CD4-positive, alpha-beta T cell treated with Interleukin-2 at 100 ng/mL for 4 hours (primary cell): ENCODE measurements at places on chromosomes 2 and 18.

GRCh38 chr2:181859123-181859522 is 32.4 kb upstream of the ITPRID2 start:
- DNase-seq: no peak

- no peak for DNase-seq
Observed at GRCh38 chr2:201654616-201655384, 11.5 kb upstream of the TMEM237 start.

GRCh38 chr2:203623661-203624060 is 82.8 kb upstream of the CD28 start:
- no peak for DNase-seq

DNA sequence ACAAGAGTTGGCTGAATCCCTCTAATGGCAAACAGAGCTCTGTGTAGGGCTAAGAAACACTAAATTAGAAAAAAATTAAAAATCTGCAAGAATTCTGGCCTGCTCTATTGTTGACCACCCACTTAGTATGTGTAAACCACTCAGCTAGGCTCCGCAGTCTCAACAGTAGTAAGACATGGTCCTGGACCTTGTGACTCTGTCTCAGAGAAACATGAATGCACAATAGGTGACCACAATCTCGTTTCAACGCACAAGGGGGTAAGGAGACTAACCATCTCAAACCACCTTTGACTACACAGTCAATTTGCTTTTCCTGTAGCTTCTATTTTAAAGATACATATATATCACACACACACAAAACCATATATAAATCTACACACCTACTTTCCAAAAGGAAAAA is 16.5 kb downstream of the SEPTIN10 start:
- no peak for DNase-seq

DNA sequence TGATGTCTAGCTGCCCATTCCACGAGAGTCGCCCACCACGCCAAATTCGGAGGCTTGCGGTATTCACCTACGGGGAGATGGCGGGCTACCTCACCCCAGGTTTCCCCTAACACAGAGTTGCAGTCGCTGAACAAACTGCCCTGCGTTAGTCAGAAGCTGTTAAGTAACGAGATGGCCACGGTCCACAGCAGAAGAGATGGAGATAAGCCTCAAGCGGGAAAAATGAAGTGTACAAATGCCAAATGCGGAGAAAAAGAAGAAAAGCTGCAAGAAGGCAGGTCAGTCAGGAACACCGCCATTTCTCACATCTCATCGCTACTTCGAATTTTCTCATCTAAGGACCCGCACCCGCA is 425 bp downstream of the ASB3 start:
- DNase-seq: peak; percentile 6

GRCh38 chr2:217263756-217264155 is 403.9 kb upstream of the TNP1 start:
- DNase-seq: no peak

DNA sequence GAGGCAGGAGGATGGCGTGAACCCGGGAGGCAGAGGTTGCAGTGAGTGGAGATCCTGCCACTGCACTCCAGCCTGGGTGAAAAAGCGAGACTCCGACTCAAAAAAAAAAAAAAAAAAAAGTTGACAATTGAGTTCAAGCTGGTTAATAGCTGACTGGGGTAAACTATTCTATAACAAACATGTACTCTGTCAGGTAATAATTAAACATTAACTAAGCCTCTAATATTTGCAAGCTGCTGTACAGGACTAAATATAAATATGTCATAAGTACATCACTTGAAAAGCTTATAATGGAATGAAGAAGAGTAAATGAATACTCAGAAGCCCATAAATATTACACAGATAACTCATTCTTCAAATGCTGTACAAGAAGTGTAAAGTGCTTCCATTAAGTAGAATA is 190.4 kb upstream of the CRIM1 start:
- DNase-seq: no peak

DNA sequence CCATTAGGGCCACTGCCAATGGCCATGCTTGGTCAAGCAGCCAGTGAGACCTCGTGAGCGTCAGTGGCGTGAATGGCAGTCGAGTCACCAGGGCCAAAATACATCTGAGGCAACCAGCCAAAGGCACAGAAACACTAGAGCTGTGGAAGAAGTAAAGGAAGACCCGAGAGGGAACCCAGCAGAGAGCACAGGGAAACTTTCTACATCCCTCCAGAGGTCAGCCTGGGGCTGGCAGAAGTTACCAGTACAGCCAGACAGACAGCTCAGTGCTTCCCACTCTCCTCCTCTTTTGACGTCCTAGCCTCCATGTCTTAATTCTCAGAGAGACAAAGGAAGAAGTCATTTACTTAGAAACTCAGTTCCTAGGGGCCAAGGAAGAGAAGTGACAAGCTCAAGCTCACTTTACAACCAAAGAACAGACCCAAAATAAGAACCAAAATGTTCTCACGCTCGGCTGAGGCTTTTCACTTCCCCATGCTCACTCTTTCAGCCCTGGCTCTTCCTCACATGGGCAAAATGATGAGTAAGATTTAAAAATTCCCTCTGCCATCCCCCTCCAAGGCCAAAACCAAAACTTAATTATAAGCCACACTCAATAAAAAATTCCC is 8.7 kb downstream of the CYRIA start:
- DNase-seq: no peak

DNA sequence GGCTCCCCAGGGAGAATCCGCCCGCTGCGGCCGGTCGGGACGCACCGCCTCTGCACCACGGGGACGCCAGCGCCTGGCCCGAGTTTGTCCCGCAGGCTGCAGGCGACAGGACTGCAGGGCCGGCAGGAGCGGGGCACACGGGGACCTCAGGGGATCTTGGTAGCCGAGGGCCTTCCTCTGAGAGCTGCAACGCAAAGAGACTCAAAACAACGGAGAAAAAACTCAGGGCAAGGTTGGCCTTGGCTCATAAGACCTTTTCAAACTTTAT is 79.7 kb downstream of the ARHGEF4 start:
- no peak for DNase-seq

DNA sequence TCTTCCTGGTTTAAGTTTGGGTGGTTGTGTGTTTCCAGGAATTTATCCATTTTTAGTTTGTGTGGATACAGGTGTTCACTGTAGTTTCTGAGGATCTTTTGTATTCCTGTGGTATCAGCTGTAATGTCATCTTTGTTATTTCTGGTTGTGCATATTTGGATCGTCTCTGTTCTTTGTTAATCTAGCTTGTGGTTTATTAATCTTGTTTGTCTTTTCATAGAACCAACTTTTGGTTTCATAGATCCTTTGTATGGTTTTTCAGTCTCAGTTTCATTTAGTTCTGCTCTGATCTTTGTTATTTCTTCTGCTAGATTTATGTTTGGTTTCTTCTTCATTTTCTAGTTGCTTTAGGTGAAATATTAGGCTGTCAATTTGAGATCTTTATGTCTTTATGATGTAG is 202.4 kb upstream of the ZSWIM2 start:
- no peak for DNase-seq

DNA sequence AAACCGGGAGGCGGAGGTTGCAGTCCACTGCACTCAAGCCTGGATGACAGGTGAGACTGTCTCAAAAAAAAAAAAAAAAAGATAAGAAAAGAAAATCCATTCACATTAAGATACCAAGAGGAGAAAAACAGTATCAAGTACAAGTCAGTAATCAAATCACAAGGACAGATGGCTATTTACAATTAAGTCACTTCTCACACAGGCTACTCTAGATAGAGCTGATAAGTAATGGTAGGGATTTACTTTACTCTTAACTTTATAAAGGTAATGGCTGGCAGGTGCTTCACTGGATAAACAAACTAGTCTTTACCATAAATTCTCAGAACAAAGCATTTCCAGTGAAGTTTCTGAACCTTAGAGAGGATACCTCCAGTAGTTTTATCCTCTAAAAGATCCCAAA is 11.5 kb downstream of the SF3B1 start:
- DNase-seq: no peak

DNA sequence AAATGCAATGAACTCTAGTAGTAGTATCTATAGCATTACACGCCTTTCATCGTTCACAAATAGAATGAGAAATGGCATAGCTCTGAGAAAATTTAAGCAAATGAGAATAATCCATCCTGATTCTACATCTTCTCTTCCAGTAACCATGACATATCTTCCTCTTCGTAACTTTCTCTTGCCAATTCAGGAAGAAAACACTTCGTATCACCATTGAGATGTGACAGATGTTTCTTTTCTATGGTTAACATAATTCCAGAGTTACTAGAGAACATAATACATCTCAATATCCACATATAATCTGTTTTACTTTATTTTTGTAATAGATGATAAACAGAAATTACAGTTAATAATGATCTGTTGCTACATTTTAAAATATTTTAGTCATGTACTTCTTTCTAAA is 1527.4 kb downstream of the LRP1B start:
- DNase-seq: no peak

DNA sequence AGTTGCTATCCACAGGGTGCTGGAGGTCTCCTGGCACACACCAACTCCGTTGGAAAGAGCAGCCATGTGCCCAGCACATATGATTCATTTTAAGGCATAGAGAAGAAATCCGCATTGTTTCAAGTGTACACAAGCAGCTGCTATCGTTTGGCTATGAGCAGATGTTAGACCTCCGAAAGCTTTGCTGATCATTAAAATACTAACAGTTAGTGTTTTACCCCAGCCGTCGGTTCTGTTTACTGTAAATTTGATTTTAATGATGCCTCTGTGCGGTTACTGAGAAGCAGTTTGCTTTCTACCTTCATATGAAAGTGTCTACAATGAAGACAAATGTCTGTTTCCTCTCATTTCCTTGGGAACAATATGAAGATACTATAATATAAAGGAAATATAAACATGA is 154.9 kb downstream of the PTGR3 start:
- DNase-seq: no peak

GRCh38 chr2:145356056-145356455 is 836.1 kb upstream of the ZEB2 start:
- DNase-seq: no peak

GRCh38 chr2:181988154-181988924 is 2.7 kb downstream of the PPP1R1C start:
- no peak for DNase-seq

DNA sequence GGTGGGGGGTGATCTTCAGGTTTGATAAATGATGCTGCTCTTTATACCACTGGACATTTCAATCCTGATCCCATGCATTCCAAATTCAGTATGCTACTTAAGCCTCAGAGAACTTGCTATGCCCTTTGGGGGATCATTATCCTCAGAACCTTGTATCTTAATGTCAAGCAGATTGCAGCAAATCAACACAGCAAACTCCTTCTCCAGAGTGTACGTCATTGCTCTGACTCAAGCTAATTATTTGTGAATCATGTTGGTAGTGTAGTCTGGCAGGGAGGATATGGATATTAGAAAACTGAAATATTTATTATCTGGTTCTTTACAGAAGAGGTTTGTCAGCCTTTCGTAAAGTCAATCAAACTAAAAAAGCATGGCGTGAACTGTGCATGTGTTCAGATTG is 562.5 kb upstream of the FAM98A start:
- DNase-seq: no peak

- no peak for DNase-seq
Observed at GRCh38 chr2:31275976-31276375, 42.0 kb downstream of the EHD3 start.

DNA sequence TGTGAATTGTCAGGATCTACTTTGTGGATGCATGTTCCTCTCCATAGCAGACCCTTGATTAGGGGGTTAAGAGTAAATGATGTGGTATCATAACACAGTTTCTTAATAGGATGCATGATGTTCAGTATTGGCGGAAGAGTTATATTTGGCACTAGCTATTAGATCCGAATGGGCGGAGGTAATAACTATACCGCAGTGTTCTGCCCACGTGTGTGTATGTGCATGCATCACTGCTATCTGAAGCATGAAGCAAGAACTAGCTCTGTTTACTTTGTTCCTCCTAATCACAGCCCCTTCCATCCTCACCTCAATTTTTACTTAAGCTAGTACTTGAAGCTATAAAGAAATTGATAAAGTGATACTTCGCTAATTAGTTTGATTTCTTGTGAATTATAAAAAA is 159.6 kb upstream of the NOSTRIN start:
- DNase-seq: no peak

- DNase-seq: no peak
Observed at GRCh38 chr18:50125456-50125855, 69.5 kb downstream of the MYO5B start.

DNA sequence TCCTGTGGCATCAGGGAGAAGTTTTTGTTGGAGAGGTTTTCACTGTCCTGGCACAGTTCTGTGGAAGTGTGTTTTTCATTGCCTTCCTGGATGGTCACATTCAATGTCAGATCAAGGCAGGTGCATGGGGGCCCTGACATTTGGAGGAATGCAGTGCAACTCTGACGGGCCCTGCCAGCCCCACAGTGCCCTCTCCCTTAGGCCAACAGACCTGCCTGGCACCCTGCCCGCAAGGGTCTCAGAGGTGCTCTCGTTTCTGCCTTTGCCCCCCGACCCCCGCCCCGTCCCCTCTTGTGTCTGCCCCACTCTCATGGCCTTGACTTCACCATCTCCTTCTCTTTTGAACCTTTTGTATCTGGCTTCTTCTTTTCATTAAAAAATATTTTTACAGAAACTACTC is 257.2 kb upstream of the HDAC4 start:
- DNase-seq: no peak

- peak; percentile 37 for DNase-seq
Observed at GRCh38 chr2:98833172-98833916, 102.4 kb upstream of the MGAT4A start.

DNA sequence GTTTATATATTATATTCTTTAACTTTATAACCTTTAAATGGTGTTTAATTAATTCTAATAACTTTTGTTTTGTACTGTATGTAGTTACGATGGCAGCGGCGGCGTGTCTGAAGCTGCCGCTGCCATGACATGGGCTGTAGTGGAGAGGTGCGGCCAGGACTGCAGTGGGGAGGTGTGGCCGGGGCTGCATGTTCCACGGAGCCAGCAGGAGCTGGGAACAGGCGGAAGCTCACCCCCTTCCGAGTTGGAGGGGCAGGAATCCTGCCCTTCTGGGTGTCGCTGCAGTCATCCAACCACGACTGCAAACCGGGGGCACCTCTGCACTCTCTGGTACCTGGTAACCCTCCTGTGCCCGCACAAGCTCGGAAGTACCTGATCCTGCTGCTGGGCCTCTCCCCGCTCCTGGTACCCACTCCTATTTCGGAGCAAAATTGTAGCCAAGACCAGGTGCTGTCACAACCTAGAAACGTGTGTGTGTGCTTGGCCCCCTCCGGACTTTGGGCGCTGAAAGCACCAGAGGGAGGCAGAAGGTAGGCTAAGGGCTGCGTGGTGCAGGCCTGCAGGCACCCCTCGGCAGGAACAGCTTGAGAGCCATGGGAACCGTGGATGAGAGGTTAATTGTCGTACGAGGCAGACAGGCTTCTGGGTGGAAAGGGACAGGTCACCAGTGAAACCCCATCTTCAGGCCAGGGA is 1329.7 kb upstream of the SLC39A10 start:
- no peak for DNase-seq

DNA sequence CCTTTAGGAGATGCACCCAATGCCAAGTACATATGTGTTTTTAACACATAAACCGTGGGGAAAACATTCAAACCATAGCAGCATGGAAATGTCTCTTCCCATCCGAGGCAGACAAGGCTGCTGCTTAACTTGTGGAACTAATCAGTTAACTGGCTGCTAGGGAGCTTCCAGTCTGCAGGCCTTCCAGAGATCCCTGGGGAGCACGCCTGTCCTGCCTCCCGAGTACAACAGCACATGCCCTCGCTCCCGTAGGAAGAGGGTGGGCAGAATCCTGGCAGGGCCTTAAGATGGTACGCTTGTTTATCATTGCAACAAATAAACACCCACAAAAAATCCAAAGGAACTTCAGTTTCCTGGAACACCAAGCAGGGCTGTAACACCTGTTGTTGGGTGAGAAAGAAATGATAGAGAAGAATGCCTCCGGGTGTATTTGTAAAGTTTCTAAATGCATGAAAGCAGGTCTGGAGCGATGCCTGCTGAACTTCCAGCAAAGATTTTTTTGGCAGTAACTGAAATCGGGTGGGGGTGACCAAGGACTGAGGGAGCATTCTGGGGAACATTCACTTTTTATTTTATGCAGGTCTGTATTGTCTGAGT is 56.2 kb downstream of the EDAR start:
- no peak for DNase-seq
